NCI-H187 (cell line): ENCODE measurements at places on chromosomes 2 and 18.

- DNase-seq: no peak
These were observed 61.6 kb upstream of the ATP8B1 start for GRCh38 chr18:57864615-57865121.

DNA sequence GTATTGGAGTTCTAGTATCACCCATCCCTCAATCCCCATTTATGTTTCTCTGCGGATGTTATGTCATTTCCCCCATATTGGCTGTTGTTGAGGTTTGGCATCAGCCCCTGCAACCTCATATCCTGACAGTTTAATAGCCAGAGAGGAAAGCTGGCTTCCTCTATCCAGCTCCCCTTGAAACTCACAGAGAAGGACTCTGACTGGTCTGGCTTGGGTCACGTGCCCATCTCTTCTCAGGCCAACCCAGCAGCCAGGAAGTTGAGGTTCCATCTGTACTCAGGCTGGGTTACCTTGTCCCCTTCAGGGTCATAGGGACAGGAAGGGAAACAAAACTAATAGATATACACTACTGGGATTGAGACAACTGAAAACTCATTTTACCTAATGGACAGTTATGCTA lies 148.0 kb upstream of the SLC14A2 start:
- no peak for DNase-seq

GRCh38 chr2:36589230-36589630 lies 8.7 kb downstream of the FEZ2 start:
- no peak for DNase-seq

- DNase-seq: no peak
These were observed 33.6 kb upstream of the VWC2L start for GRCh38 chr2:214377286-214377624.

DNA sequence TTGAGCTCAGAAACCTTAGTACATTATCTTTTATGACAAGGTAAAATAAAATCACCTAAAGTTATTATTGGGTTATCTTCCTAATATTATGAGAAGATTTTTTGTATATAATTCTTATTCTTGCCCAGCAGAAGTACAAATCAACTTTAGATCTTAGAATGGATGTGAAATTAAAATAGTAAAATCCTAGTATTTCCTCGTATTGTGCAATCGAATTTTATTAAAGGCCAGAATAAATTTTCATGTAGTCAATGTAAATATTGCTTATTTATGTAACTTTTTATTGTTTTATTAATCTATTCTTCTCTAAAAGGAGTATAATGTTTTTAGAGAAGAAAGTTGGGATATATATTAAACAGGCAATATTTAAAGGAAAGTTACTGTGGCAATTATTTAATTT lies 12.7 kb downstream of the MARS2 start:
- DNase-seq: no peak

DNA sequence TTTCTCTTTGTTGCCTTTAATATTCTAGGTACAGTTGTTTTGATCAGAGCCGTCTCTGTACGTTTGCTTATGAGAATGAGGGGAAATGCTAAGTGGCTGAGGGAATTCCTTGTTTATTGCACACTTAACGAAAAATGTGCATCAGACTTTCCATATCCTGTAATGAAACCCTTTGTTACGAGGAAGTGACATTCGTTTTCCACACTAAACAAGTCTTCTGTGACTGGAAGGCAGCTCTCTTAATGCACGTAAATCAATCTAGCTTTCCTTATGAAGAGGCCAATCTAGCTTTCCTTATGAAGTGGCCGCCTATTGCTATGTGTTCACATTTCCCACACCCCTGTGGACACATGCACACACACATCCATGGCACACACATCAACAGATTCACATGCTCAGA lies 186.2 kb downstream of the SNTG2 start:
- DNase-seq: no peak

- no peak for DNase-seq
These were observed 6.0 kb downstream of the GAREM2 start for GRCh38 chr2:26178746-26179436.

DNA sequence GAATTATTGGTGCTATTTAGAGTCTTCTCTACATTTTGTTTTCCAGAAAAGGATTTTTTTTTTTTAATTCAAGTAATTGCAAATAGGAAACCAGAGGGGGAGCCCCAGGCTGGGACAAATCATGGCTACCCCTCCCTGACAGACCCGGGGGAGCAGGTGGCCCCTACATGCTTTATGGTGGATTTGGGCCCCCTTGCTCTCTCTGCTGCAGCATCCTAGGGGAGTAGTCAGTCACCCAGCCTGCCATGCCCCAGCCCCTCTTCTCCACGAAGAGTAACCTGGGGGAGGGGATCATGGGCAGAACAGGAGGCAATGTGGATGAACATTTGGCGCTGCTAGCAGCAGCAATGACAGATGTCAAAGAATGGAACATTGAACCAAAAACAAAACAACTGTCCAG lies 4.6 kb downstream of the C2orf81 start:
- no peak for DNase-seq

DNA sequence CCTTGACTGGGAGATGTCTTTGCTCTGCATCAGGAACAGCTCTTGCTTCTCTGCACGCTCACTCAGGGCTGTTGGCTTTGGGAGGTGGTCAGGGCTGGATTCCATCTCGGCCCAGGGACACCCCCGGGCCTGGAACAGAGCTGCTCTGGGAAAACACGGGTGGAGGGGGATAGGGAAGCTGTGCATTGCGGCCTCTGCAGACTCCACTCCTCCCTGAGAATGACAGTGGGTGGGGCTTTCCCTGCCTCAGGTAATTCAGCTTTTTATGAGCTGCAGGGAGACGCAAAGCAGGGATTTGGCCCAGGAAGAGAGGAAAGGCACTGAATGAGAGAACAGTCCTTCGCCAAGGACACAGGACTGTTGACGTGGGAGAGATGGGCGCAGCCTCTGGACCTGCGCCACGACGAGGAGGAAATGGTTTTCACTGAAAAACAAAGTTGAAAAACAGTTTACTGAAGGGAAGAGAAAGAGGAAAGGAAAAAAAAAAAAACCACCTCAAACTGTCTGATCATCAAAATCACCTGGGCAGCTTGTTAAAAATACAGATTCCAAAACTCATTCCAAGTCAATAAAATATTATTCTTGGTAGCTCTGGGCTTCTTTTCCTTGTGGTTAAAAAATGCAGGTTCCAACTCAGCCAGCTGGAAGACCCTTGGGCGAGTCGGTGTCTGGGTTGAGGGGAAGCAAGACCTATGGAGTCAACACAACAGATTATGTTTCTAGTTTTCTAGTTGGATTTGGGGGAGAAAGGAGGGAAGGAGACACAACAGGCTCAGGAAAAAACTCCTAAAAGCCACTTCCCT lies 194.0 kb downstream of the ZFP36L2 start:
- DNase-seq: no peak

DNA sequence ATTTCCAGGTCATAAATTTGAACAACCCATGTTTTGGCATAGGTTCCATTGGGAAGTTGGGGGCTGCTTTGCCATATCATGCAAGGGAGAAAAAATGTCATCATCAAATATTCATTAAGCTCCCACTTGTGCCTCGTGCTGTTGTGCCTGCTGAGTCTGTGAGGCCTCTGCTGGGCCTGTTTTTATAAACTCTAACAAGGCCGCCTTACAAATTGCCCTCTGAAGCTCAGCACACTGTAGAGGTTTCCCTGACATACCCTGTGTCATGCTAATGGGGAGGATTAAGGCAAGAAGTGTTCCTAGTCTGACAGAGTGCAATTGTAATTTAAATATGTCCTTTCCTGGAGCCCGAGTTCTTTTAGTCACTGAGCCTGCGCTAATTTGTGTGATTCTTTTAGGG lies 17.6 kb downstream of the OSBPL6 start:
- no peak for DNase-seq

DNA sequence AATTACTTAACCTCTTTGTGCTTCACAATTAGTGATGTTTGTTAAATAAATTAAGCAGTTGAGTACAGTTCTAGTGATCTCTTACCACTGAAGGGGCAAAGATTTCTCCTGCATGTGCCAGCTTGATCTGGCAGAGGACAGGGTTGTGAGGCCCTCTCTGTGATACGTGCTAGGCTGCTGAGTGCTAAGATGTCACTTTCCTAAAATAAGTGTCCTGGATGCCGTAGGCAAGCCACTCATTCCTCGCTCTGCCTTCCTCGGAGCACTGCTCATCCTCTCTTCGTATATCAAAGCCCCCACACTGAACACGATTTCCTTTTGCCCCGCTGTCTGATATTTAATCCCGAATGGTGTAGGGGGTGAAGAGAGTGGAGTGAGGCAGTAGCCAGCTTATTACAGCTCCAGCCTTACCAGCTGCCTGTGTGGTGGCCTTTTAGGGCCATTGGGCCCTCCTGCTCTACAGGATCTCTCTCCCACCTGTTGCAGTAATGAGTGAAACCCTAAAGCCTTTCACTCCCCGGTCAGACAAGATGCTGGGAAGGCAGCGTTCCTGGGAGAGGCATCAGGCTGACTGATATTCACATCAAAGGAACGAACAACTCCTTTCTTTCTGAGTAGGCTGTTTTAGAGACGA lies 40.5 kb downstream of the PTPRM start:
- DNase-seq: no peak

DNA sequence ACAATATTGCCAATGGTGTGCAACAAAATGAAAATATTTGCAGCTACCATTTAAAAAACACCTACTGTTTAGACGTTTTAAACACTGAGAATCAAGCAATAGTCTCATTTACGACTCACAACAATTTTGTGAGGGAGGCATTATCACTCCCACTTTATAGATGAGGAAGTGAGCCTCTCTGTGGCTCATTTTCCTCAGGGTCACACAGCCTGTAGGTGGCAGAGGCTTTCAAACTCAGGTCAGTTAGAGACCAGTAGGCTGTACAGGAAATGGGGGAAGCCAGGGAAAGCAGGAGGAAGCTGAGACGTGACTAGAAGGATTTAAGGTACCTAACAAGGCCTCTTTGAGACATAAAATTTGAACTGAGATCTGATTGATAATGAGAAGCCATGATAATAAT lies 95.0 kb upstream of the ZNF521 start:
- no peak for DNase-seq

DNA sequence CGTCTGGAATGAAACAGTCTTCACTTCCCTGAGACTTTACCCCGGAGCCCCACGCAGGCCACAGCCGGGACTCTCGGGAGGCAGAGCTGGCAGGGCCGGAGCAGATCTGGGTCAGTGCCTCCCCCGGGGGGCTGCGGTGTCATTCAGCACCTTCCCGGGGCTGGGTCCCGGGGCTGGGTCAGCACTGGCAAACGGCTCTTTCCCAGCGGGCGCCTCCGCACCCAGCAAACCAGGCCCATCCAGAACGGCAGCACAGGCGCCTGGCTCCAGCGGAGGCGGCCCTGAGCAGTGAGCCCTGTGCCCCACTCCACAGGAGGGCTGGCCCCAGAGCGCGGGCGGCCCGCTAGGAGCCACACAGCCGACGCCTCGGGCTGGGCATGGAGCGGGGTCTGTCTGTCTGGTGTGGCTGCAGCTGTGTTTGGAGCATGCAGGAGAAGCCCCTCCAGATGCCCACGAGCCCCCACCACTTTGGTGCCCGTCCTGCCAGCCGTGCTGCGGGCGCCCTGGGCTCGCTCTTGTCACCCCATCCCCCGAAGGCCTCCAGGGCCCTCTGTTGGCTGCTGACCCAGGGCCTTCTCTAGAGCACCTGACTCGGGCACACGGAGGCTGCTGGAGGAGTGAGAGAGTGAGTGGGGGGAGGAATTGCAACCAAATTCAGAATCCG lies 132.1 kb upstream of the CTDP1 start:
- no peak for DNase-seq

GRCh38 chr2:121019756-121020155 lies 265.2 kb downstream of the TFCP2L1 start:
- no peak for DNase-seq

DNA sequence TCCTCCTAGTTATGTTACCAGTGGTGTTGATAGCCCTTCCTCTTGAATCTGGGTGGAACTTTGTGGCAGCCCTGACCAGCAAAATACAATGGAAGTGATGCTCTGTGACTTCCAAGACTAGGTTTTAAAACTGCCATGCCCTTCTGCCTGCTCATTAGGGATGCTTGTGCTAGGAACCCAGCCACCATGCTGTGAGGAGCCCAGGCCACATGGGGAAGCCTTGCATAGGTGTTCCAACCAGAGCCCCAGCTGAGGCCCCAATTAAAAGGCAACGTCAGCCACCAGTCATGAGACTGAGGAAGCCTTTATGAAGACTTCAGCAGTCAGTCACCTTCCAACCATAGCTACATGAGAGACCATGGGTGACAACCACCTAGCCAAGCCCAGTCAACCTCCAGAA lies 14.0 kb upstream of the MAPRE2 start:
- no peak for DNase-seq

GRCh38 chr2:71388214-71388613 lies 56.6 kb downstream of the ZNF638 start:
- DNase-seq: no peak

DNA sequence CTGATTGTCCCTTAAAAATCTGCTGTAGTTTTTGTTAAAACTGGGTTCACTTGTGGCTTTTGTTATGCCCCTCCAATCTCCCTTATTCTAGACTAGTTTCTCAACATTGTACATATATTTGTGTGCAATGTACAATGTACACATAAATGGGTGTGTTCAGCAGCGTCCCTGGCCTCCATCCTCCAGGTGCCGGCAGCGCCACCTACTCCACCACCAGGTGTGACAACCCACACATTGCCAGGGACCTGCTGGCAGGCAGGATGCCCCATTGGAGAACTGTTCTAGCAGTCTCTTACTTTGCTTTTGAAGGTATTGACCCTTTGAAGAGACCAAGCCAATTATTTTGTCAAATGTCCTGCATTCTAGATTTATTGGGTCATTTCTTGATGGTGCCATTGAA lies 75.4 kb downstream of the SH3RF3 start:
- DNase-seq: no peak
